Cortex of kidney (tissue), 1 donor: ENCODE measurements at places on chromosomes 2 and 18.

GRCh38 chr18:47930931-47931717 is 665 bp upstream of the SMAD2 start:
- peak; percentile 30 for DNase-seq

- DNase-seq: peak; percentile 41
Observed at GRCh38 chr2:104853534-104854497, at the start of gene POU3F3. TSS of gene POU3F3 (plus strand) at chr2:104854115. CDS start at chr2:104855511, 1,396 bp downstream.

DNA sequence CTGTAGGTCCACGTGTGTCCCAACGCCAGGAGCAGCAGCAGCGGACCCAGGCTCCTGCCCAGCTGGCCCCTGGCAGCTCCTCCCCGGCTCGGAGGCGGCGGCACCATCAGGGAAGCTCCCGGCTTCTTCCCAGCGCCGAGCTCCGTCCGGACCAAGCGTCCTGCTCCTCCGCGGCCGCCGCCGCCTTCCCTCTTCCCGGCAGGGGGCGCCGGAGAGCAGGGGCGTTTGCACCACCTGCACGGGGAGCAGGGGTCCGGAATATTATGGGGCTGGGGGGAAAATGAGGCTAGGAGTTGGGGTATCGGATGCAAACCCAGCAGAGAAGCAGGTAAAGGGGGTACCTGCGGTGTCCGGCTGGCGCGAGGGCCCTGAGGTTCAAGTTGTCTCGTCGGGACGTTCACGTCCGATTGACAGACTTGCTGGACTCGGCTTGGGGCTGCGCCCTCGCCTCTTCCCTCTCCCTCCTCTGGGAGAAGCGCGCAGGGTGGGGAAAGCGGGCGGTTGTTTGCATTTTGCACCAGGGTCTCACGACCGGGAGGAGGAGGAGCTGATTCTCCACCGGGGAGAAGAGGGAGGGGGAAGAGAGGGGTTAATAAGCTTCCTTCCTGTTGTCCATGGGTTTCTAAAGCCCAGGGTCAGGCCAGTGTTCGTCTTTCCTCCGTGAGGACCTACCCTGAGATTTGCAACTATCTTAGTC is at the start of gene CCBE1:
Gene CCBE1, minus strand, starts transcription at position 188 of the 697 bp plus-strand sequence.
- DNase-seq: no peak

DNA sequence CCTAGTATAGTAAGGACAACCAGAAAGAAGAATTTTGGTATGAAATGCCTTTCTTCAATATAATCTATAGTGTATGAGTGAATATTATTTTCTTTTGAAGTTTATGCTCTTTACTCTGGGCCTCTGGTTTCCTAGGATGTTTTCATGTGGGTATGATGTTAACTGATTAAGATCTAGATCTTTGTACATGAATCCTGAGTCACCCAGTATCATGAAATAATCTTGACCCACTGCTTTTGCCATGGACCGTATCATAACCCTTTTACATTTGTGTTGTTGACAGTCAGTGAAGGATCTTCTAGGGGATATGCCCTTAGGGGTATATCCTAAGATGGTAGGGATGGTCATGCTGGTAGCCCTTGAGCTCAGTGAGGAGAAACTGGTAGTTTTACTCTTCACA is 100.3 kb downstream of the RAB3GAP1 start:
- no peak for DNase-seq

GRCh38 chr2:238136820-238137537 is 1.5 kb upstream of the KLHL30 start:
- DNase-seq: no peak

GRCh38 chr2:118269408-118270051 is 181.3 kb downstream of the INSIG2 start:
- no peak for DNase-seq

GRCh38 chr2:142682528-142682927 is 194.9 kb upstream of the KYNU start:
- no peak for DNase-seq

- DNase-seq: no peak
Observed at GRCh38 chr18:78766651-78767533, 212.7 kb upstream of the SALL3 start.

GRCh38 chr2:182628916-182629315 is 87.1 kb upstream of the DNAJC10 start:
- DNase-seq: no peak

DNA sequence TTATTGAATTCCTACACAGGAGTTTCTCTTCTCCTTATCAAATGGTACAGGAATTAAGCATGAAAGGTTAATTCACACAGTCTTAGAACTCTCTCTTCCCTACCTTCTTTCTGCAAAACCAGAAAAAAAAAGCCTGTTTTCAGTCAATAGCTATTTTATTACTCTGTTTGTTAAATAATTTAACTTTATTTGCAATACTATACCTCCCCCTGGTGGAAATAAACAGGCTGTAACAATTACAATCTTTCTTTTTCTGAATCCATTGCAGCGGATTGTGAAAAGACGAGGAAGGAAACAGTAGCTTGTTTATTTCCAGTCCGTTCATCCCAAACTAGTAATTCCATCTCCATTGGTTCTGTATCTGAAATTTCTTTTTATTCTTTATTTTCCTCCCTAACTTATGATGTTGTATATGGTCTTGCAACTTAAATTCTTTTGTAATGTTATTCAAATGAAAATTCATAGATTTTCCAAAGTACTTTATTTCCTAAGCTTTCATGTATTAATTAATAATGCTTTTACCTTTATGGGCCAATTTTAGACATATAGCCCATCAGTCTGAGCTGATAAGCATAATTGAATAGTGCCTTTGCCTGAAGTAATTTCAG is 165.2 kb downstream of the SH3BP4 start:
- DNase-seq: no peak

DNA sequence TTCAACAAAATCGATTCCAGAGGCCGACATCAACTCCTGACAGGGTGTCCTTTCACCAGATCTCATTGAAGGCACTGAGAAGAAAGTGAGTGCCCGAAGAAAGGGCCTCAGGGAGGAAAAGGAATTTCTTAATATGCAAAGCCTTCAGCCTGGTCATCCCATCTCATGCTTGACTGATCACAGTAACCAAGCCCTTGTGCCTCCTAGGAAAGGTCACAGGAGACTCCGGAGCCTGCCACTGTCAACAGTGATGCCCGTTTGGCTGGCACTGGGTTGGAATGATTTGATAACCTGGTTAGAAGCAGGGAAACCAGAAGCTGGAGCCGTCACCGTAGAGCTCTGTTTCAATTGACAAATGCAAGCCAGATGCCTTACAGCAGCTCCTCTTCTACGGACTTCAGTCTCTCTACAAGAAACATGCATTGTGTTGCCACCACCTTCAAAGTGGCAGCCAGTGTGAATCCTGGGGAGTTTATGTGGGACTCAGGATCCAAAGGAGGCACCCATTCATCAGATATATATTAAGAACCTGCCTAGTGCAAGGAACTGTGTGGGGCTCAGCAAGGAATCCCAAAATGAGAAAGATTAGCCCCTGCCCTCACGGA is 24.6 kb downstream of the COX7A2L start:
- DNase-seq: no peak

DNA sequence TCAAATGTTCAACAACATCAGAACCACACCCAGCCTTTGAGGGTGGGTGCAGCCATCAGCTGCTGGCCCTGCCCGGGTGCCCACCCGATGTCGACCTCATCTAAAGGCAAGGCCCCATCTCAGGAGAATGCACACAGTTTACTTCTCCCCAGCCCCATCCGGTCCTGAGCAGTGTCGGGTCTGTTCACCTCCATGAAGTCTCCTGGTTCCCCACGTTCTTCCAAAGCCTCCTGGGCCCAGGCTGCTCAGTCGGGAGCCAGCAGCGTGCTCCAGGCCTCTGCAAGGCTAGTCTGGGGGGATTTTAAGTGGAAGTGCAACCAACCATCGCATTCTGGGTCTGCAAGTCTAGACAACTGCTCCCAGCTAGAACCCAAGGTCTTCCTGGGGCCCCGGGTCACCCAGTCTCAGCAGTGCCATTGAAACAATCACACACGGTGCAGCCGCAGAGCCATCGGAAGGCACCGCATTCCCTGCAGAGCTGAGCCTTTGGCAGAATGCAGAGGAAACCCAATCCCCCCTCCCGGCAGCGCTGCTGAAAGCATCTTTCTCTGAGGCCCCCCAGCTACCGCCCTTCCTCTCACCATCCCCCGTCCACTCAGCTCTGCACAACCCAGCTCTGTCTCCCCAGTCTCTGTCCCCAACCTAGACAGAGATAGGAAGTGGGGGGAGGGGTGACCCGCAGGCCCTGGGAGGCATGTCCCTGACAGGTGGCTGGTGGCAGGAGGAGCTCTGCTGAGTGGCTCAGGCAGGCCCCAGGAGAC is 8.5 kb downstream of the ESPNL start:
- DNase-seq: no peak

- no peak for DNase-seq
Observed at GRCh38 chr2:39385172-39385571, 51.9 kb downstream of the MAP4K3 start.

DNA sequence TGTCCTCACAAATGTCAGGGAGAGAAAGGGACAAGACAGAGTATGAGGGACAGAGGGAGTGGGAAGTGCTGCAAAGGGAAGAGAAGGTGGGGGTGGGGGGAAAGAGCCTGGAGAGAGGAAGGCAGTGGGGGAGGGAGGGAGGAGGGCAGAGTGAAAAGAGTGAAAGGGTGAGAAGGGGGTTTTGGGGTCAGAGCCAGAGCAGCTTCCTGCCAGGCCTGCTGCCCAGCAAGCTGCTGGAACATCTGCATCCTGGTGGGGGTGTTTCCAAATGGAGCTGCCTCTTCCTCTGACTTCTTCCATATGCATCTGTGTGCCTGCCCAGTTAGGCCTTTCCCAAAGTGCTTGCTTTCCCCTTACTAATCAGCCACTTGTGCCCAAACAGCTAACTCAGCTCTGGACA is 94.3 kb upstream of the CELF4 start:
- DNase-seq: no peak

- DNase-seq: no peak
Observed at GRCh38 chr2:164523726-164524125, 97.6 kb downstream of the GRB14 start.

DNA sequence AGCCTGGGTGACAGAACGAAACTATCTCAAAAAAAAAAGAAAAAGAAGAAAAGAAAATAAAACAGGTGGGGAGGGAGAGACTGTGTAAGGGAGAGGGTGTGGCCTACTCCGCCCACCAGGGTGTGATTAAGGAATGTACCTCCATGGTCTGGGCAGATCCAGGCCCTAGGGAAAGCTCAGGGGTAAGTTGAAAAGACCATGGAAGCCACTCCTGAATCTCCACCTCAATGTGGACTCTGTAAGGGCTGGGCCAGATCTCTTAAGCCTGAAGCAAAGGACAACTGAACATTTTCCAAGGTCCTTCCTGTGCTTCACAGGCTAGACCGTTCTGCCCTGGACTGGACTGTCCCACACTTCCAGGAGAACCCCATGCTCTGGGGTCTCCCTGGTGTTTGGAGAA is 9.7 kb upstream of the ATG16L1 start:
- no peak for DNase-seq

DNA sequence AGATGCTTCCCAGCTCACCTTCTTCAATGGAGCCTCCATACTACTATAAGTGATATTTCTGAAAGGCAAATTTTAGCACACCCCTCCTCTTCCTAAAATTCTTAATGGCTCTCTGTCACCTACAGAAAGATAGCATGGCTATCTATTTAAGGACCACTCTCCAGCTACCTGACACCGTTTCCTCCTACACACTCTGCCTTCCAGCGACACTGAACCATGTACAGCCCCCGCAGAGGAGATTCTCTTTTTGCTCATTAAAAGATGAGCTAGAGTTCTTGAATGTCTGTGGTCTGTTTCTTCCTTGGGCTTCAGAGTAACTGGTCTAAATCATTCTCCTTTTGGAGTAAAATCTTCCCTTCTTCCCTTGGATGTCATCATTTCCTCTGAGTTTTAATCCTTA is 38.4 kb upstream of the GAREM1 start:
- DNase-seq: no peak

DNA sequence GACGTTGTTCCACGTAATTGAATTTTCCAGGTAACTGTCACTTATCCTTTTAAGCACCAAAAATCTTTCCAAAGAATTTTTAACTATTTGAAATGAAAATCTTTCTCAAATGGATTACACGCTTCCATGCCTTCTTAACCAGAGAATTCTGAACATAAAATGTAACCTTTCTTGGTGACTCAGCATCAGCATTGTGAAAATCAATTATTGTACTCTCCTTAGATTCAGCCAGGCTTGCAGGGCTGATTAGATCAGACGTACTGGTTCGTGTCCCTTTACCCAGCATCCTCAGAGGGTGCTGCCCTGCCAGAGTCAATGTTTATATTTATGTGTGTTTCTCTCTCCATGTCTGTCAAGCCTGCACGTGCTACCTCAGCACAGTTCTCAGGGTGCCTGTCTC is 623.9 kb downstream of the CNTNAP5 start:
- DNase-seq: no peak

GRCh38 chr2:8198766-8199382 is 483.0 kb upstream of the ID2 start:
- no peak for DNase-seq

GRCh38 chr2:61218817-61219170 is 56.8 kb downstream of the C2orf74 start:
- DNase-seq: no peak

- DNase-seq: no peak
Observed at GRCh38 chr18:79396431-79397246, 909 bp downstream of the NFATC1 start.

GRCh38 chr18:43350176-43350575 is 72.9 kb upstream of the SYT4 start:
- DNase-seq: no peak

- DNase-seq: no peak
Observed at GRCh38 chr18:48408727-48409590, at the start of gene ZBTB7C. TSS of gene ZBTB7C (minus strand) at chr18:48409383.

DNA sequence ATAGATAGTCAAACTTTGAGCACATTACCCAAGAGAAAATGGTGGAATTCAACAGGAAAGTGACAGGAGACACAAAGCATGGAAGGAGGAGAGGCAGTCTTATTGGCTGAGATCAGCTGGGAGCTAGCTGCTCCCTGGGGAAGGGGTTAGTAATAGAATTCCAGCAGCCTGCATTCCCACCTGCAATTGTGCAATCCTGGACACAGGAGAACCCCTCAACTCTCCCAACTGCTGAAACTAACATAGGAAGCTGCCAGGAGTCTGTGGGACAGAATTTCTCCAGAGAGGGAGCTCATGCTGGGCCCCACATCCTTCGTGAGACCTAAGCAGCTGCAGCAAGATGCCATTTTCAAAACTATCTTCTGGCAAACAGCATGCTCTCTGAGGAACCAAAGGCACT is 69.8 kb upstream of the ACVR1C start:
- DNase-seq: no peak

- no peak for DNase-seq
Observed at GRCh38 chr2:46704041-46704440, 211.6 kb downstream of the MCFD2 start.

DNA sequence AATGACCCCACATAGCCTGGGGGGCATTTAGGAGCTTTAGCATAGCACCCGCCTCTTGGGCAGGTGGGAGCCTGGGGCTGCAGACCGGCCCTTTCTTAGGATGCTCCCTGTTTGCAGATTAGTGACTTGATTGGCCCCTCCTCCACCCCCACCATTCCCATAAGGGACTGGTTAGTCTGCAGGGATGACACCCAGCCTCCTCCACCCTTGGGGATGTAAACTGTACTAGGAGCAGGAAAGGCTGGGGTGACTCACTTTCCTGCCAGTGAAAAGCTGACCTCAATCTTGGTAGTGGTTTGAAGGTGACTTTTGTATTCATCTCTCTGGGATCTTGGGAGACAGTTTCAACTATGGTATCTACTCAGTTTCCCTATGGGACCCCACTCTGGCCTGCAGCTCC is 24.2 kb downstream of the CTIF start:
- DNase-seq: no peak
